ENCODE measurements at places on chromosomes 5 and 9. TPM values are rescaled to one million over a fixed set of nuclear protein-coding genes. Genes with fewer than 3 reads are reported as not detected.

Gene SPATA31D4
- not detected for total RNA-seq

Gene ACTBL2
- total RNA-seq, result not detected

Gene SLC34A1
- not detected for total RNA-seq

Gene FGF10
- not detected for total RNA-seq

Gene TAF11L5
- total RNA-seq, result not detected

DNA sequence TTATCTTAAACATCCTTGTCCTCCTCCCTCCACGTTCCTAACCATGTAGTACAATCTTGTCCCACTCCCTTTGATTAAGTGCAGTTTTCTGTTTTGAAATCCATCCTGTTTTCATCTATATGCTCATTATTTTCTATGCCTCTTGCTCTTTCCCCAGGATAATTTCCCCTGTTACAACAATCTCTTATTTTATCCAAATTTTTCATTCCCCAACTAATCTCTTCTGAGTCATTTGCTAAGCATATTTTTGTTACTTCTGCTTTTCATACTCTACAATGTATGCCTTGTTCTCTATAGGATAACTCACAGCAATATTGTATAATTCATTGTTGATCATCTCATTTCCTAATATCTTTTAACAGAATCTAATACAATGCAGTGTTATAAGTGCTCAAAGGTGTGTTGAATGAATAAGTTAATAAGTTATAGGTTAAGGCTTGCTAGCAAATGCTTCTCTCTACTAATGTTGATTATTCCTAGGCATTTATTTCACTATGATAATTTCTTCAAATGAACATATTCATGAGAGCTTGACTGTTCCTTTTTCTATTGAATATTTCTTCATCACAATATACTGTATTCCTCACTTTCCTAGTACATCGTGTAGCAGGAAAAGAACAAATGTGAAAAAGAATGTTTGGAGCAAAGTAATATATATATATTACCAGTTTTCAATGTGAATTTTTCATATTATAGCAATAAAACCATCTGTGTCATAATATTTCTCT lies 1.5 kb downstream of the OMD start:
- DNase-seq, result no peak

DNA sequence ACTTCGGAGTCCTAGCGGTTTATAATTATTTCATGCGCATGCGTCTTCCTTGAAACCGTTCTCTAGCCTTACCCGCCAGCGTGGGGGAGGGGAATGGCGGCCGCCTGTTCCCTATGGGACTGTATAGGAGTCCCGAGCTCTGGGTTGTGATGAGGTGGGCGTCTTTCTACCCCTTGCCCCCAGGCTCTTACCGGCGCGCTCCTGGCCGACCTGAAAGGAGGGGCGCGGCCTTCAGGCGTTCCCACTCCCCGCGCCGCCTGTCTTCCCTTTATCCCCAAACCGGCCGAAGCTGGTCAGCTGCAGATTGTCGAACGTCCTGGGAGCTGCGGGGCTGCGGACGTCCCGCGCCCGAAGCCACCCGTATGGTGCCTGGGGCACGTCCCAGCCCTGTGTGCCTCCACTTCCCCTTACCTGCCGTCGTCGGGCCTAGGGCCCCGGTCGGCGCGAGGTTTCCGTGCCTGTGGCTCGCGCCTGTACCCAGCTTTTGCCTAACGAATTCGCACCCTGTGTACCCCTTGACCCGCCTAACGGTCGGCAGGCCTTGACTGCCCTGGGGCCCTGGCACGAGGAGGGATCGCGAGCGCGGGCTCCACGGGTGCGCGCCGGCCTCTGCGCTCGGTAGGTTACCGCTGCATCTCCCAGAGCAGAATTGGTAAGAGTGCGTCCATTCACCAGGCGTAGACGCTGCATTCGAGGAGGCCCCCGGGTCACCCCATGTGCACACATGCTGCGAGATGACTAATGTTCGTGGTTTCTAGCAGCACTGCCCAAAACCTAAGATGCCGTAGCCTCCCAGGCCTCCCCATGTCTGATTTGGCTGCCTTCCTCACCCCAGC lies 653 bp upstream of the HNRNPH1 start:
- peak; percentile 85 for DNase-seq

Gene SSBP2
- total RNA-seq, result 22.4 TPM

Gene NUDT12
- total RNA-seq, result 7.4 TPM

- no peak for DNase-seq
Observed at GRCh38 chr5:54678737-54679136, 161.2 kb downstream of the SNX18 start.

DNA sequence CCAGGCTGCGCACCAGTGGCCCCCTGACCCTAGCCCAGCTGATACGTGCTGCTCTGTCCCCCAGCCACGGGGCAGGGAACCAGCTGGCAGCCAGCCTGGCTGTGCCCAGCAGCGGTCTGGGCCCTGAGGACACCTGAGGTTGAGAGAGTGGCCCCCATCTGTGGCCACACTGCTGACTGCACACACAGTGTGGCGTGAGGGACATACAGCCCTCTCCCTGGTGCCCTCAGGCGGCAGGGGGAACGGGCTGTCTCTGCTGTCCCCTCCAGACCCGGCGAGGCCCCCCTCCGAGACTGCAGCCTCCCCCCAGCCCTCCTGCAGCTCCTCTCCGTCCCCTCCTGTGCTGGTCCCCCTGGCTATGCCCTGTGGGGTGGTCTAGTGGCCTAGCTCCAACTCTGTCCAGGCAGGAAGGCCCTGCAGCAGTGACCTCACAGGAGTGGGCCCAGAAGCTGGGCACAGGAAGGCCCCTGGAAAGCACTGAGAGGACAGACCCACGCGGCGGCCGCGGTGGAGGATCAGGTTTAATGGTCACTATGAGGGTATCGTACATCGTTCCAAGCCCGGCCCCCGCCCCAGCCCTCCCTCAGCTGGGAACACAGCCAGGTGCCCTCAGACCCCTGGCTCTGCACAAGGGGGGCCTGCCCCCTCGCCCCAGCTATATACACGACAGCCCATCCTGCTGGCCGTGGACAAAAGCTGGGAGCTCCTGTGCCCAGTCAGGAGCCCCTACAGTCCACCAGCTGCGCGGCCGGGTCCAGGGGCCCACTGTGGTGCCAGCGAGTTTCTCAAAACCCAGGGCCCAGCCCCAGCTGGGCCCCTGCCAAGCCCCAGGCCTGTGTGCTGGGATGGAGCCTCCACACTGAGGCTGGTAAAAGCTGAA lies 6.8 kb upstream of the ENTPD8 start:
- no peak for DNase-seq
